Stimulated activated CD4-positive, alpha-beta T cell treated with anti-CD3 and anti-CD28 coated beads, Interleukin-1b, Interleukin-23, amount 100 ng/mL, for 1 hour (primary cell): ENCODE measurements at places on chromosomes 1 and 21.

DNA sequence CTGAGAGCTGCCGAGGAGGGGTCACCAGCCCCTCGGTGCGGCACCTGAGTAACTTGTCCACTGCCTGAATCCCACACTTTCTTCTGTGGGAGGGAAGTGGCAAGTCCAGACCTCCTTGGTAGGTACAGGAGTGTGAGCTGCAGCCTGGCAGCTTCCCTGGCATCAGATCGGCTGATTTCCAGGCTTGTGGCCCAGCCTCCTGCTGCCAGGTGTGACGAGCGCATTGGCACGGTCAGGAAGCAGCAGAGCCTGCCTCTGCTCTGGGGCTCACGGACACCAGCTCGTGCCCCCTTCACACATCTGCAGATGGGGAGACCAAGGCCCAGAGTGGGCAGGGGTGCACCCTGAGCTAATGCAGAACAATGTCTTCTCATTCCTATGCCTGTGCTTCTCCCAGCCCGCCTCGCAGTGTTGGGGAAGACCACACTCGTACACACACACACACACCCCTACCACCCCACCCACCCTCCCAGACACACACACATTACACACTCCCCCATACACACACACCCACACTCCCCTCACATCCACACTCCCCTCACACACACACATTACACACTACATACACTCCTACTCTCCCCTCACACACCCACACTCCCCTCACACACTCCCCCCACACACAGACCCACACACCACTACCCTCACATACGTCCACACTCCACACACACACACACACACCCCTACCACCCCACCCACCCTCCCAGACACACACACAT is 33.1 kb upstream of the SELENON start:
- no peak for DNase-seq

- no peak for DNase-seq
Measured at GRCh38 chr1:33093004-33093403, 12.1 kb downstream of the AZIN2 start.

GRCh38 chr21:38533887-38534286 is 35.6 kb upstream of the ERG start:
- DNase-seq, result no peak

- DNase-seq, result no peak
Measured at GRCh38 chr1:46692811-46693770, 21.4 kb downstream of the TEX38 start.

- DNase-seq, result no peak
Measured at GRCh38 chr1:91660708-91661107, 160.1 kb downstream of the CDC7 start.

DNA sequence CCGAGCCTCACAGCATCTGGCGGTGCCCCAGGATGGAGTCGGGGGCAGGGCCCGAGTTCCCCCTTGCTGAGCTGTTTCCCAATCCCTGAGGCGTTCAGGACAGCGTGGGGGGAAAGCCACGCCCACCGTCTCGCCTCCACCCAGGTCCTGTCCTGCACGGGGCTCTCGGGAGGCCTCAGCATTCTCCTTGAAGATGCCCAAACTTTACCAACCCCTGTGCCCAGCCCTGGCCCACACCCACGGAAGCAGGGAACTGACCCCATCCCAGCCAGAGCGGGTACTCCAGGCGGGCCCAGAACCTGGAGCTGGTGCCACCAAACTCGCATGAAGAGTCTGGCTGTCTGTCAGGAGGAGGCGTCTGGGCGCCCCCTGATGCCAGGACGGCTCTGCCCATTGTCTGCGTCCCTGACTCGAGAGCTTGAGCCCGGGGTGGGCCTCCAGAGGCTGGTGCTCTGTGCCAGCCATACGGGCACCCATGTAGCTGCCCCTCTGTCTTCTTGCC is 35.3 kb upstream of the POFUT2 start:
- no peak for DNase-seq
